ENCODE measurements at places on chromosomes 13 and 19.

GRCh38 chr13:80881495-80881894, 540.6 kb upstream of the SPRY2 start:
- DNase-seq, result no peak

DNA sequence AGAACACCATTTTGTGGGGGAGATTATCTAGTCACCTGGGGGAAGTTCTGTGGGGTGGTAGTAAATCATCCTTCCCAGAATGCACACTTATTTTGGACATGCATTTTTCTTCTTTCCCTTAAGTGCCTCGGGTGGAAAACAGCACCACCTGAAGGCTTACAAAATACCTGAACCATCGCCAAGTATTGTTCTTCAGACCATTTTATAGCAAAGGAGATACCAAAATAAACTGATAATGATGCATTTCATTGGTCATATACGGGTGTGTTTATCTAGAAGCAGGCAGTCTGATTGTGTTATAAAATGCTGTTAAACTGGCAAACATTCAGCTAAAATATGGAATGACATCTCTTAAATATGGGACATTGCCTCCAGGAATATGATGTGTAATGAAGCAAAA, 1034.7 kb downstream of the SLITRK1 start:
- DNase-seq, result no peak

DNA sequence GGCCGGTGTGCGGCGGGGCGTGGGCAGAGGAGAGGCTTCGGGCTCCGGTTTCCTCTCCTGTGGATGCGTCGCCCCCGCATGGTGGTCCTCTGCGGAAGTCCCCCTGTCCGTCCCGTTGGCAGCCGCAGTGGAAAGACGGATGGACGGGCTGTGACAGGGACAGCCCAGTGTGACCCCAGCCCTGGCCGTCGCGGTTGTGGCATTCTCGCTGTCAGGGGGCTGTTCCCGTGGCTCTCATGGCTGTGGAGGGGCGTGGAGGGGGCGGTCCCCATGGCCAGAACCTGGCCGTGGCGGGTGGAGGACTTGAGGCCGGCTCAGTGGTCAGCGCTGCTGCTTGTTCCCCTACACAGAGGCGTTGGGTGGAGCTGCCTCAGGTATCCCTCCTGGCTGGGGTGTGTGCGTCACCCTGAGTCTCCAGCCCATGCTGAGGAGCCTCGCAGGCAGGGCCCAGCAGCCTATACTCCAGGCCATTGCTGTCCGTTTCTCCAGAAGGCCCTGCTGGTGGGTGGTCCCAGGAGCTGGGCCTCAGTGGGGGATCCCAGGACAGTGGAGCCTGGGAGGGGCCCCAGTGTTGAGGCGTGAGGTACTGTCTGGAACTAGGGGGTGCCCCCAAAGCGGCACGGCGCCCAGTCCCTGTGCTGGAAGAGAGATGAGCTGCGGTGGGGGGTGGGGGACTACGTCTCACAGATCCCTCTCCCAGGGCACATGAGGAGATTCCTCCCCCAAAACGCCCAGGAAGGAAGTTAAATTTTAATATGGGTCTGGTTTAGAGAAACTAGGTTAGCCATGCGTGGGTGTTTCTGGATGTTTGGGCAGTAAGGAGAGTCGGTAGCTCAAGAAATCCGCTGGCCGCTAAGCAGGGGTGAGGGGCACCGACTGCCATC, 20.3 kb downstream of the CSNK1G2 start:
- no peak for DNase-seq

DNA sequence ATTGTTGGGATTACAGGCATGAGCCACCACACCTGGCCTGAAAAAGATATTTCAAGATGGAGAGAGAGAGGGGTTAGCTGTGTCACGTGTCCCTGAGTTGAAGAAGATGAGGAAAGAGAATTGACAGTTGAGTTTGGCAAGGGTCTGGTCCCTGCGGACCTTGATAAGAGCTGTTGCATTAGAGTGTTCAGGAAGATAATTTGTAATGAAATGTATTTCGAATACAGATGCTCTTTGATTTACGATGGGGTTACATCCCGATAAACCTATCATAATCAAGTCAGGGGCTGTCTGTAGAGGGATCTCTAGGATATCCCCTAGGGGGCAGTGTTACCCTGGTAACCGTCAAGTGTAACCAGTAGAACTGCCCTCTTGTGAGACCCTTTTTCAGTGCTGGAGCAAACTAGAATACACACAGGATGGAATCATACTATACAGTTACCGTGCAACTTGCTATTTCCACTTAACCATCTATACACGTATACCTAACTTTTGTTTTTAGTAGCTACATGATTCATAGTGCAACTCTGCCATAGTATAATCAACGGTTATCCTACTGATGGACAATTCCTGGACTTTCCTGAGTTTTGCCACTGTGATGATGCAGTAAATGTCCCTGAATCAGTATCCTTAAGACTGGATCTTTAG, 1.5 kb upstream of the ELOF1 start:
- DNase-seq, result no peak

DNA sequence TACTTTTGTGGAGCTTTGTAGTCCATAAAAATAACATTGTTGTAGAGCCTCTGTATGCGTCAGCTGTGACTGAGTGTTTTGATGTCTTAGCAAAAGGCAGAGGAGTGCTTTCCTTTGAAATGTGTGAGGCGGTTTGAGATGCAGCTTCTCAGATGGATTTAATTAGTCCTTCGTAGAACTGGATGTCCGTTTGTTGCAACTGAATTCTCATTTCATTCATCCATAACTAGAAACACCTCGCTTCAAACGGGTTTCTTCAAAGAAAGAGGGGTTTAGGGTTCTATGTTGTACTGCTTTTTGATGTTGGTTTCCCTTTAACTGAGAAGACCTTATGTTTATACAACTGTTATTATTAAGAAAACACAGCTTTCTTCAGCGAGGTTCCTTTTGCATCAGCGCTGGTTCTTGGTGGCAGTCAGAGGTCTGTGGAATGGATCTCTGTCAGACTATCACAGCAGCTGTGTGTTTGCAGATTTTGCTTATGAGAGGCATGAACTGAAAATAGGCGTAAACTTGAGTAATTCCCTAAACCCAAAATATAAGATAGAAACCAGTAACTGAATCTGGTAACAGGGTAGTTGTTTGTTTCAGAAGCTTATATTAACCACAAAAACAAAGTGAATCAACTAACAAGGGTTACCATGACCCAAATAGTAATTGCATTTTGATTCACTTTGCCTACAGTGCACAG, 194.4 kb downstream of the GGACT start:
- peak; percentile 8 for DNase-seq

DNA sequence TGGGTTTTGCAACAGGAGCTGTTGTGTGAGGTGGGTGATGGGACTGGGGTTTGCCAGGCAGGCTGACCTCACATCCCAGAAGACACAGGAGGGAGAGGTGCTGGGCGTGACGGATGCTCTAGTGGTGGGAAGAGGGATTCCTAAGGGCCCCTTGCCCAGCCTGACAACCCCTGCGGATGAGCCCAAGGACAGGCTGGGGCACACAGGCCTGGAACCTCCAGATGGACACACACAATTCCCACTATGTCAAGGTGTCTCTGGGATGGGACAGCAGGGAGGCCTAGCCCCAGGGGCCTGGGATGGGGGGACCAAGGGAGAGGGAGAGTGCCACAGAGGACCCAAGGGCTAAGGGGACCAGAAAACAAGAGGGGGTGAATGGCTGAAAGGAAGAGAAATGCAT, 191.5 kb downstream of the ZNF536 start:
- DNase-seq, result no peak

DNA sequence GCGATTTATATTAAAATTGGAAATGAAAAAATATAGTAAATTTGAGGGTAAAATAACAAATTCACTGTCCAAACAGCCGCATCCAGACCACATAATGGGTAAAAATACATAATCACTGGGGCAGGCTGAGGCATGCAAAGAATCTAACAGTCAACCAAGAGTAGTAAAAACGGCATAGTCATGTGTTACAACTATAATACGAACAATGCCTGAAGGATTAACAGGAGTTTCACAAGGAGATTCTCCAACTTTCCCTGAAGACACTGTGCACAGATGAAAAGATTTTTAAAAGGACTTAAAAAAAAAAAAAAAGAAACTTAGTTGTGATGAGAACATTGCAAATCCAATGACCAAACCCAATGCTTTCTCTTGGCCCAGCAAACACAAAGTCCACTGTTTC, 20.4 kb upstream of the ATXN8OS start:
- DNase-seq, result no peak

GRCh38 chr19:29566496-29567054, 39.5 kb upstream of the POP4 start:
- DNase-seq, result no peak

DNA sequence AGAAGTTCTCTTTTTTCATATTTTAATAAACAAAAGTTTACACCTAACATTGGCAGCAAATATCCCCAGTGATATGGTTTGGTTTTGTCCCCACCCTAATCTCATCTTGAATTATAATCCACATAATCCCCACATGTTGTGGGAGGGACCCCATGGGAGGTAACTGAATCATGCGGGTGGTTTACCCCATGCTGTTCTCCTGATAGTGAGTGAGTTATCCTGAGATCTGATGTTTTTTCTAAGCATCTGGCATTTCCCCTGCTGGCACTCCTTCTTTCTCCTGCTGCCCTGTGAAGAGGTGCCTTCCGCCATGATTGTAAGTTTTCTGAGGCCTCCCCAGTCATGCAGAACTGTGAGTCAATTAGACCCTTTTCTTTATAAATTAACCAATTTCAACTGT, 214.7 kb downstream of the SLITRK1 start:
- DNase-seq, result no peak

GRCh38 chr19:51012661-51013190, 6.8 kb downstream of the KLK10 start:
- DNase-seq, result no peak

DNA sequence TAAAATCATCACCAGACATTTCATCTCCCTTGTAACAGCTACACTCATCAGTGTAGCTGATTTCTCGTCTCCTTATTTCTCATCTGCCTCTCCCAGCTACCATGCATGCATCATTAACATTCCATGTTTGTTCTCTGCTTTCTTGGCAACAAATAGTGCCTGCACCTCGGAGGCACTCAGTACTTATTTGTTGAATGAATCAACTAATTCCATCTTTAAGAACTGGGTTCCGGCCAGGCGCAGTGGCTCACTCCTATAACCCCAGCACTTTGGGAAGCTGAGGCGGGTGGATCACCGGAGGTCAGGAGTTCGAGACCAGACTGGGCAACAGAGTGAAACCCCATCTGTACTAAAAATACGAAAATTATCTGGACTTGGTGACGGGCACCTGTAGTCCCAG, 63.9 kb upstream of the GTF3A start:
- no peak for DNase-seq

GRCh38 chr19:55625004-55625326, 599 bp upstream of the ZNF784 start:
- no peak for DNase-seq

- no peak for DNase-seq
These were observed 886.0 kb upstream of the SLC10A2 start for GRCh38 chr13:103952183-103952582.

DNA sequence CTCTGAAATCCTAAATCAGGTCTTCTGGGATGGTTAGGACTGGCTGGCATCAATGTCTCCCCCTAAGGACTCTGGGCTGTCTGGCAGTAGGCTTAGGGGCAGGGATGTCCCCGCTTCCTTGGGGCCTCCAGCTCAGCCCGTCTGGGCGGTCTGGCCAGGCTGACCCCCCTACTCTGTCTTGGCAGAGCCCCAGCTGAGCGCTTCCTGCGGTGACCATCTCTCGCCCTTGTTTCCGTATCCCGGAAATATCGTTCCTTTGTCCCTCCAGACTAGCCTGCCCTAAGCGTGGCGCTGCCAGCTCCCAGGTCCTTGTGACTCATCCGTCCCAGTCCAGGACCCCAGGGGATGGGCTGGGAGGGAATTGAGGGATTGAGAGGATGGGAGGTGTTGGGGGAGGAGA, 11.3 kb downstream of the GTPBP3 start:
- peak; percentile 45 for DNase-seq

DNA sequence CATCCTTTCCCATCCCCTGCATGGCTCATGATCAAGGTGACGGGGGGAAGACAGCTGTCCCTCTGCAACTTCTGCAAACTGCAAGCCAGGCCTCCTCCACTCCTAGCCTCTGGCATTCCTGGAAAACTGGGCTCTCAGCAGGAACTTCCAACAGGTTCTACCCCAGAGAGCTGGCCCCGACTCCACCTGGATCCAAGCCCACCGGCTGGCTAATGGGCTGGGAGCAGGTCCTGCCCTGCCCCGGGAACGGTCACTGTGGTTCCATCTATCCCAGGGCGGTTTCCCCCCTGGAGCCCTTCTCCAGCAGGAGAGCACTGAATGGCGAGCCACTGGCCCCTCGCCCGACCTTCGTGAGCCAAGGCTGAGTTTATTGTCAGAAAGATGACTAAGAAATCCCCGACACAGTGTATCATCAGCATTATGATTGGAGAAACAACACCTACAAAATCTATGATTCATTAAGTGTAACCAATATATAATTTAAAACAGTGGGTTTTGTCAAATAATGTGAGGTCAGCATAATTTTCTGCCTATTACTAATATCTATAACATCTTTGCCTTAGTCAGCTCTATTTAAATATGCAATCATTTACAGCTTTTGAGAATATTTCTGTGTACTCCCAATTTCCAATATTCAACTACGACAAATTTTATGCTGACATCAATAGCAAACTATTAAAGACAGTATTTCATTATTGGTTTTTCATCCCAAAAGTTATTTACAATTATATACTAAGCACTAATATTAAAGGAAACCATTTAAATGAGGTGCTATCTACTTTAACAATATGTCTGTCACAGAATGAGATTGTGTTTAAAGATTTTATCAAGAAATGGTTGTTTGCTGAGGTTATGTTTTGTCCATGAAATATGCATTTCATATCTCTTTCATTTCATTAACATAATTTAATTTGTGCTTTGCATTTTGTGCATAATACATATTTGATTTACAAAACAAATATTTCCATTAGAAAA, 133.0 kb downstream of the URI1 start:
- DNase-seq, result no peak

- DNase-seq, result no peak
These were observed 41.5 kb downstream of the PTPRS start for GRCh38 chr19:5299137-5299536.

GRCh38 chr19:49553451-49554271, 25.9 kb downstream of the RCN3 start:
- DNase-seq, result no peak

- no peak for DNase-seq
These were observed at the start of gene MAP4K1 for GRCh38 chr19:38617764-38618589. Gene MAP4K1 (minus strand): TSS chr19:38617953. CDS start chr19:38617895, 58 bp downstream.

DNA sequence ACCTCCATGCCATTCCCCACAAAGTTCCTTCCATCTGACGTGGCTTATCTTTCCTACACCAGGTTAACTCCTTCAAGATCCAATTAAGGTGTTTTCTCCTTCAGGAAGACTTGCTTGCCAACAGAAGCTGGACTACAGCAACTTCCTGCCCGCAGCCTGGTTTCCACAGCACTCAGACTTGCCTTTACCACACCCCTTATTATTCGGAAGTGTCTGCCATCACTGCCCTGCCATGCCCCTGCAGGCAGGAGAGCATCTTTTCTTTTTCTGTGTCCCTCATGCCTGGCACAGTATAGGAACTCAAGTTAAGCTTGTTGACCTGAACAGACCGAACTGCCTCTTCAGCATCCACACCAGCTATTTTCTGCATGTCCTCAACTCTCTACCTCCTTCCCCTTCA, 168.0 kb downstream of the FOXO1 start:
- no peak for DNase-seq

- no peak for DNase-seq
These were observed 29.1 kb downstream of the PAK4 start for GRCh38 chr19:39154629-39155100.

- no peak for DNase-seq
These were observed 193.5 kb upstream of the NBEA start for GRCh38 chr13:34748596-34748995.

GRCh38 chr13:40069173-40070044, 413.9 kb downstream of the COG6 start:
- peak; percentile 72 for DNase-seq
